SHP77 (cell line): ENCODE measurements at places on chromosomes 1 and 21.
A peak's percentile ranks its signal among the peaks of the same experiment; 100 is the strongest.

- DNase-seq = no peak
These were observed 121.2 kb downstream of the TRABD2B start for GRCh38 chr1:47875831-47876586.

DNA sequence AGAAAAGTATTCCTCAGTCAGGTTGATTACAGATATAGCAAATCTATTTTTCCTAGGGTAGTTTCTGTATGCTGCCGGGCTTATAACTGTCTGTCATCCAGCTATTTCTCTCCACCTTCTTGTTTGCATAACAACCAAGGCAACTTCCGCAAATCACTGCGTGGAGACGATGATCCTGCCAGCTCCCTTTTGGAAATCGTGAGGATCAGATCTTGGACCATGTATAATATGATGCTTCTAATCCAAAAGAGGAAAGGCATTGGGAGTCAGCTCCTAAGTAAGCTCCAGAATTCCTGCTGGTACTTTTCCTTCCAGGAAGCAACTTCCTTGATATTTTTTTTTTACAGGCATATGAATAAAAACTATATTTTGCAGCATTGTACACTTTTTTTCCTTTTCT lies 445 bp upstream of the RGS4 start:
- no peak for DNase-seq

DNA sequence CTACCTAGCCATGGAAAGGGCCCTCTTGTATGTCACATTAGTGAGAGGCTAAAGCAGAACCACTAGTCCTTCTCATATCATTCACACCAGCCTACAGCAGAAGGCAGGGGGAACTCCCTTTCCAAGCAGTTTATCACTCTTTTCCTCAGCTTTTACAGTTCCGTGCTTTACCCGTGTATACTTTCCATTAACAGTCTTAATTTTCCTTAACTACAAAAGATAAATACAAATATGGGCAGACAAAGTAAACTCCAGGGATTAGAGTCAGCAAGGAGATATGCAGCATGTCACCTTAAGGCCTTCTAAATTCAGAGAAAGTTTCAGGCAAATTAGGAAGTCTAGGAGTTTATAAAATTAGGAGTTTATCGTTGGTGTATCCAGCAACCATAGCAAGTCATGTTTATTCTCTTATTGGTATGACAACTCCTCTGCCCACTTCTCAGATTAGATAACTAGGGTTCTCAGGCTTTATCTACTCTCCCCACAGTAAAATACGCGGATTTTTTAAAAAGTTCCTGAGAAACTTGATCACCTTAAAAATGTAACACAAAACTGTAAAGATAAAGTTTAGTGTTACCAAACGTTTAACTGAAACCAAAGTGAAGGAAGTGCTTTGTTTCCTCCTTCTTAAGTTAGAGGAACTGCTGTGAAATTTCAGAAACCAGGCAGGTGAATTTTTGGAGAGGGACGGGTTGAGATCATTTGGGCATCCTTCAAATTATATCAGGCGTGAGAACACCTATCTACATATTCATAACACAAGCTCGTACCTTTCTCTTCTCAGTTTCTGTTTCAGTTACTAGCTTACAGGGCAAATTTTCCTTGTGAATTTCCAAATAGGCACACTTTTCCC lies 42.7 kb upstream of the SLC19A2 start:
- DNase-seq = no peak

DNA sequence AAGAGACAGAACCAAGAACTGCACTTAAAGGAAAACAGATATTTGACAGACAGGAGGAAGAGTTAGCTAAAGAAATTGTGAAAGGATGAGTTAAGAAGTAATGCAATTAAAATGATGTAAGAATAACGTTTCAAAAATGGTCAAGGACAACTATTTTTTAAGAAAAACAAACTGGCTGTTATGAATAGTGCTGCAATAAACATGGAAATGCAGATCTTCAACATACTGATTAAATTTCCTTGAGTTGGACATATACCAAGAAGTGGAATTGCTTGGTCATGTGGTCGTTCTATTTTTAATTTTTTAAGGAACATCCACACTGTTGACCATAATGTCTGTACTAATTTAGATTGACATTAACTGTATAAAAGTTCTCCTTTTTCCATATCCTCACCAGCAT lies 23.1 kb upstream of the PHTF1 start:
- DNase-seq = no peak

DNA sequence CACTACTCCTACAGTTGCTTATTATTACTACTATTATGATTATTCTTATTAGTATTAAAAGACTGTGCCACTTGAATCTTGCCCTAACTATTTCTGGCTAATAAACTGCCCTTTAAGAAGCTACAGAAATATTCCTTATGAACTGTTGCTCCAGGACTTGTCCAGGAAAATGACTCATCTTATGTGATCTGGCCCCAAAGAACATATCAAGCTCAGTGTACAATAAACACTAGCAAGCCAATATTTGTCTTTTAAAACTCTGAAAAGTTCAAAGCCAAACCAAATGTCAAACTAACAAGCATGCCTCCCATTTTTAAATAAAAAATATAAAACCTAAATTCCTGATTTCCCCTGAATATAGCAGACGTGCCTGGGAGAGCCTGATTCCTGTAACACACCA lies 88.7 kb upstream of the SIM2 start:
- no peak for DNase-seq

DNA sequence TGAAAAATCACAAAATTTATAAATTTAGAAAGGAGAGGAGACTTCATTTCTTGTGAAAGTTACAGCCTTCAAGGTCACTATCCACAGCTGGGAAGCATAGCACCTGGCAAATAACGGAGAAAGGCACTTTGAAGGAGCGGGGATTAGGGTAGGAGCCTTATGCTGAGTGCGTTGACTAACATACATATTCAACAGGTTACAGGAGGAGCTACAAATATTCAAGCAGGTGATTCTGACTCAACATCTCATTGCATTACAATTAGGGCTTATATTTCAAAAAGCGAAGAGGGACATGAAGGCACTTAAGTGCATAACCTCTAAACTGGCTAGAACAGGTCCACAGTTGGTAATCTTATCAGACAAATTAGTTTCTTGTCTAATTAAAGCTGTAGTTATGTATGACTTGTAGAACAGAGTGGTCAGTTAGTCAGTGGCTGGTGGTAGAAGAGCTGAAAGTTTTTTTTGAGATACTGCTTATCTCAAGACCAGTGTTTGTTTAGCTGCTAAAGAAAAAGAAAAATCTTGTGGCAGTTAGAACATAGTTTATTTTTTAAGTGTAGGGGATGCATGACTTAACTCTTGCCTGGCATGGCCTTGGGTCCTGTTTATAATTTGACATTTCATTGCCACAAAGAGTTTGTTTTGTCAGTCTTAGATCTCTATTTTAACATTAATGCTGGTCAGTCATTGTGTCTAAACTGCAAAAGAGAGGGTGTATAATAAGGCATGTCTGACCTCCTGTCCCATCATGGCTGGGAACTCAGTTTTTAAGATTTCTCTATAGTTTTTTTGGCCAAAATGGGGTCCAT lies 311.5 kb downstream of the DUSP10 start:
- no peak for DNase-seq

- DNase-seq = no peak
These were observed 3.9 kb upstream of the OLFML3 start for GRCh38 chr1:113975211-113975895.

DNA sequence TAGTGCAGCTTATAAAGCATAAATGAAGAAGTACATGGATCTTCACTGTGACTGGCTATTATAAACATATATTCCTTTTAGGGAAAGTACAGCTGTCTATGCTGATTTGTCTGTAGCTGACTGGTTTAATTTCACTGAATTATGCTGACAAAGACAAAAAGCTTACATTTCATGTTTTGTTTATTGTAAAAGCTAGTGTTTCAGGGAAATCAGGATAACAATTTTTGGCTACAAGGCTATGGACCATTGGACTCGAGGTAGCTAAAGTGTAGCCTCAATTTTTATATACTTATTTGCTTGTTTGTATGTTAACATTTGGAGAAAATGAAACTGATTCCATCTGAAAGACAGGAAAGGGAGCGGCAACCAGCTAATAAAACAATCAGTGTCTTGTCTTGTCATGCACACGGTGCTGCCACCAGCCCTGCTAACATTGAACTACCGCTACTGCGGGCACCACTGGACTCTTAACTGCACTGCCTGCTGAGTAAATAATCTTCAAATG lies 480.2 kb downstream of the COL11A1 start:
- DNase-seq = peak; percentile 71

- DNase-seq = no peak
These were observed 169.8 kb downstream of the SYT2 start for GRCh38 chr1:202540448-202540847.

DNA sequence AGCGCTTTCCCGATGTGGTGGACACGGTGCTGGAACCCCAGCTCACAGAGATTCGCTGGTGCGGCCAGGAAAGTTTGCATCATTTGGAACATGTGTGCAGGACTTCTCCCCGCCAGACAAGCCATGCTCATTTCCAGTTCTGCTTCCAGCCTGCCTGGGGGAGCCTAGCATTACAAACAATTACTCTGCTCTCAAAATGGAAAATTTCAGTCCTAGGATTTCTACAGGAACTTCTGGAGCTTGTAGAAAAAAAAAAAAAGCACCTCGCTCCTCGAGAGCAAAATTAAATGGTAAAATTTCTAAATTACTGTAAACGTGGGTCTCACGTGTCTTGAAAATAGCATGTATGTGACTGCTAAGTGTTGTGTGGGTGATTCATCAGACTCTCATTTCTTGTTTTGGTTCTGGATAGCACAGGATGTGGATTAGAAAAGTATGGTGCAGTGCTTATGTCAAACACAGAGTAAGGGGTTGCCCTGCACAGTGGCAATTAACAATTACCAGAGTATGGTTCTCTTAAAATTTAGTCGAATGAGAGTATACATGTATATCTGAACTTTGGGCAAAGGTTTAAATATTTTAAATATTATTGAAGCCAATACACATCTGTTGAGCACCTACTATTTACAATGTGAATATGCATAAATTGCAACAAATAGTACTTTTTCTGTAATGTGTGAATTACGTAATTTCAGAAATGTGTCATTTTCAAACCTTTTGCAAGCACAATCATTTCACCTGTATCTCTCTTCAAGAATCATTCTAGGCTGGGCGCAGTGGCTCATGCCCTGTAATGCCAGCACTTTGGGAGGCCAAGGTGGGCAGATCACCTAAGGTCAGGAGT lies 61.8 kb upstream of the PTGFRN start:
- DNase-seq = no peak

GRCh38 chr21:33171616-33172169 lies 58.0 kb upstream of the IFNAR2 start:
- DNase-seq = no peak

- DNase-seq = no peak
These were observed 185.6 kb upstream of the NRIP1 start for GRCh38 chr21:15250384-15250783.

GRCh38 chr1:15866721-15867201 lies 19.3 kb downstream of the SPEN start:
- no peak for DNase-seq

DNA sequence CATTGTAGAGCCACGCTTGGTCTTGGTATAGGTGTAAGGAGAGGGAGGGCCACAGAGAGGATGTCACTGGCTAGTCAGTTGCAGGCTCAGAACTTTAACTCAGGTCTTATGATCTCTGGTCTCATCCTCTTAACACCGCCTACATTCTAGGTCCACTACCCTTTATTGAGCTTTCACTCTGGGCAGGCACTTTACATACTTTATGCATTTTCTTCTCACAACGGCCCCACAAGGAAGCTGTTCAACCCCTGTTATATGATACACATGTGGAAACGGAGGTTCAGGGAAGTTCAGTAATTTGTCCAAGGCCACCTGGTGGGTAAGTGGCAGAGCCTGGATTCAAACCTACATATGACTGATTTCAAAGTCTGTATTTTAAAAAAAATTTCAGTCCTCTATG lies 25.3 kb upstream of the RCAN3 start:
- no peak for DNase-seq

DNA sequence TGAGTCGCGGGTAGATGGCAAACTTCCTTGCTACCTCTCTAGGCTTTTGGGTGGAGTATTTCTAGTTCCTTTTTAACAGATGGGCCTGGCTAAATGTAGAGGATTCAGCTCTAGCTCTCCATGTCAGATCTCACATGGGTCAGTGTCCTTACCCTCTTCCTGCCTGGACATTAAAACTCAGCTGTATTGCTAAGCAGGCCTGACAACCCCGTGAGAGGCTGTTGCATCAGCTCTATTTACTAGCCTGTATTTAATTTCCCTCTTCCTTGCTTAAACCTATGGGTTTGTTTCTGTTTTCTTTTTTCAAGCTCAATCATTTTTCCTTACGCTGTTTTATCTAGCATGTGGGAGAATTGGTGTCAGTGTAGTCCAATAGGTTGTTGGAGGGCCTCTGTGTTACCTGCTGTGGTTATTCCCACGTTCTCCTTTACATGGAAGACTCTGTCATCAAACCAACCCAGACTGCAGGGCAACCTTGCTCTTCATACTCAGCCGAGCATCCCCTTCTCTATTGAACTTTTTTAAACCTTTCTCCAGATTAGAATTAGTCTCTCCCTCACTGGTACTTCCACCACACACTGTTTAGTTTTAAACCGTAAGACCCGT lies 79.5 kb upstream of the BACH1 start:
- no peak for DNase-seq

GRCh38 chr1:231639819-231640218 lies 13.2 kb downstream of the DISC1 start:
- DNase-seq = no peak

GRCh38 chr1:88237058-88237457 lies 447.0 kb upstream of the PKN2 start:
- no peak for DNase-seq

DNA sequence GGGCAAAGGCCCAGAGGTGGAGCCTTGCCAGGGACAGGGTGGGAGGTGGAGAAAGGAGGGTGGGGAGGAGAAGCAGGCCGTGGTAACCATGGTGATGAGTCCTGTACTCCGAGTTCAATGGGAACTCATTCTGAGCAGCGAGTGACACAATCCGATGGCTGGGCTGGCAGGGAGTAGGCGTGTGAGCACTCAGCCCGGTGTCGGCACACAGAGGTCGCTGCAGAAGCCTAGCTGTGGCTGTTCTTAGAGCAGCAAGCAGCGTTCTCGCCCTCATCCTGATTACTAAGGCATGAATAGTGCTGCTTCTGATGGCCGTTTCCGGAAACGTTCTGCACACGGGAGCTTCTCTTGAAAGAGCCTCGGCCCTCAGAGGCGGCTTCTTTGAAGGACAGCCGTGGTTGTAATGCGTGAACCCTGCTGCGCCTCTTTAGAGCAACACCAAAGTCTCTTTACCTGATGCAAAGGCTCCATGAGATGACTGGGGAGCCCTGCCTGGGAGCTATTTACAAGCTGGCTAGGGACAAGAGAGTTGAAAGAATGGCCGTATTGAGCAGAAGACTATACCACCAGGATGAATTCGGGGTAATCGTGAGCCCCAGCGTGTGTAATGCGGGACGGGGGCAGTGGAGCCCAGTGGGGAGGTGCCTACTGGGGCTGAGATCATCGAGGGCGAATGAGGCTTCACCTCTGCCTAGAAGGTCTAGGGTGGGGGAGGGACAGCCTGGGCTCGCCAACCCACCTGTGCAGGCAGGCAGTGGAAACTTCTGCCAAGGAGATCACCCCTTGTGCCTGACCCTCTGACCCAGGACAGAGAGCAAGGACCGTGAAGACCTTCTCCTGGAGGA lies 72.8 kb upstream of the PAX7 start:
- DNase-seq = no peak
